ENCODE measurements at places on chromosomes 11 and 22.
A peak's percentile ranks its signal among the peaks of the same experiment; 100 is the strongest.

- no peak for DNase-seq
Measured at GRCh38 chr11:13114566-13115379, 105.7 kb downstream of the RASSF10 start.

DNA sequence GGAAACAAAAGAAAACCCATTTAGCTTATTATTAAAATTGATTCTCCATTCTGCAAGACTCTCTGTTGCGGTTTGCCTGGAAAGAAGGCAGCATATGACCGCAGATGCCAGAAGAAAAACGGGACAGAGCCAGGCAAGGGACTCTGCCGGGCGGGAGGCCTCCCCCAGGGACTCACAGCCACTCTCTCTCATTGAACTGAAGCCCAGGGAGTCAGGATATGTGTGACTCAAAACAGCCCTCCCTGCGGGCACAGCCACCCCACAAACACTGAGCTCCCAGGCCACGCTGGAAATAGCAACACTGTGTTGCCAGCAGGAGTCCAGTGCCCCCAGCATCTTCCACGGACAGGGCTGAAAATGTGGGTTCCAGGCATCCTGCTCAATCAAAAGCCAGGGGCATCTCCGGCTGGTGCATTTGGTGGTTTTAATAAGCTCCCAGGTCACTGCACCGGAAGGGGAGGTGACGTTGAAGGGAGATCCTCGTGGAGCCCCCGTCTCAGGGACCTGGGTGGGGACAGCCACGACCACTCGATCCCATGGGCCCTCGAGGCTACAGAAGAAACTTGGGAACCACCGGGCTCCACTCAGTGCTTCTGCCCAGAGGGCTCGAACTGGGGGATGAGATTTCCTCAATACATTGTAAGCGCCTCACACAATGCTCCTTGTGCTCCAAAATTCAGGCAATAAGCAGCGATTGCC is 624.5 kb downstream of the TBC1D22A start:
- no peak for DNase-seq

DNA sequence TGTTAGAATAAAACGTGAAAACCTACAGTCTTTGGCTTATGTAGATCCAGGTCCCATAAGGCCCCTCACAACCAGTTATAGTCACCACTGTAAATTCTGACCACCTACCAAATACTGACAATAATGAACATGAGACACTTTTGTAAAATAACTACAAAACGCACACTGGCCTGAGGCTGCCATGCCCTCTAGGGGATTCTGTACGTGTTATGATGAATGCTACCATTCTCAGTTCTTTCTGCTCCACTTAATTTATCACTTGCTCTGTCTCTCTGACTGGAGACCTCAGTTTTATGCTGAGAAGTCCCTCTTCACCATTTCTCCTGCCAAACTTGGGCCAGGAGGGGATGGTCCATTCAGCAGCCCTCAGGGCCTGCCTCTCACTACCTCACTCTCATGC is 18.7 kb upstream of the TMPRSS5 start:
- DNase-seq: no peak

DNA sequence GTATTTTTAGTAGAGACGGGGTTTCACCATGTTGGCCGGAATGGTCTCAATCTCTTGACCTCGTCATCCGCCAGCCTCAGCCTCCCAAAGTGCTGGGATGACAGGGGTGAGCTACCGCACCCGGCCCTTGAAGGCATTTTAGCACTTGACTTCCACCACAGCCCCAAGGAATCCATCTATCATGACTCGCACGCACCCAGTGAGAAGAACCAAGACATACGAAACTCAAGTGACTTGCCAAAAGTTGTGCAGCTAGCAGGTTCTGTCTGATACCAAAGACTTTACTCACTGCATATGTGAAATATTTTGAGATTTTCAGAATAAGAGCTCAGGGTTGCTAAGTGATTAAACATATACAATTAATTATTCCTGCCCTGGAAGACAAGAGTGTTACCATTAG is 21.0 kb downstream of the FLI1 start:
- DNase-seq: peak; percentile 92

DNA sequence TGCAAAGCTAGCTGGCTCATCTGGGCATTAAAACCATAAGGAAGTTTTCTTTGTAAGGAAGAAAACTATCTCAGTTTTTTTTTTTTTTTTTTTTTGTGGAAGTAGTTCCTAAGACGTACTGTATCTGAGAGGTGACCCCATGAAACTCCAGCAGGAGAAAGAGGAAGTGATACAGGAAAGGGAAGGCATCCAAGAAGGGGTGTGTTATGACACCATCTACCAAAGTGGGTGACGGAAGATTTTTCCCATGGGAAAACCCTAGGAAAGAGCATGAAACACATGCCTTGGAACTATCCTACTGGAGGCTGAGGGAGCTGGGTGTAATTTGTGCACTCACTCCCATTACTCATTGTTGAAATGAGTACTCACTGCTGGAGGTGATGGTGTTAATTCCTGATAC is 63.8 kb upstream of the ARHGAP20 start:
- DNase-seq: no peak

DNA sequence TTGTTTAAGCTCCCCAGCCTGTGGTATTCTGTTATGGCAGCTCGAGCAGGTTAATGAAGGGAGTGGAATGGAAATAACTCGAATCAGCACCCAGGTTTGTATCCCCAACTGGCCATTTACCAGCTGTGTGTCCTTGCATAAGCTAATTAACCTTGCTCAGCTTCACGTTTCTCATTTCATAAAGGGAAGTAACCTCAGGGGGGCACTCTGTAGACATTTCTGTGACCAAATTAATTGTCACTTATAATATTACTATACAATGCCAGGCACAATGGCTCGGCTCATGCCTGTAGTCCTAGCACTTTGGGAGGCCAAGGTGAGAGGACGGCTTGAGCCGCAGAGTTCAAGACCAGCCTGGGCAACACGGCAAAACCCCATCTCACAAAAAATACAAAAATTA is 13.8 kb downstream of the ADA2 start:
- no peak for DNase-seq

GRCh38 chr11:706957-707816 is 1.2 kb downstream of the EPS8L2 start:
- DNase-seq: peak; percentile 62

GRCh38 chr11:82521427-82521826 is 212.2 kb downstream of the FAM181B start:
- no peak for DNase-seq

- no peak for DNase-seq
Measured at GRCh38 chr11:65554842-65555430, 3.2 kb downstream of the LTBP3 start.
